NCI-H1105 (cell line): ENCODE measurements at places on chromosomes 16 and 17.

DNA sequence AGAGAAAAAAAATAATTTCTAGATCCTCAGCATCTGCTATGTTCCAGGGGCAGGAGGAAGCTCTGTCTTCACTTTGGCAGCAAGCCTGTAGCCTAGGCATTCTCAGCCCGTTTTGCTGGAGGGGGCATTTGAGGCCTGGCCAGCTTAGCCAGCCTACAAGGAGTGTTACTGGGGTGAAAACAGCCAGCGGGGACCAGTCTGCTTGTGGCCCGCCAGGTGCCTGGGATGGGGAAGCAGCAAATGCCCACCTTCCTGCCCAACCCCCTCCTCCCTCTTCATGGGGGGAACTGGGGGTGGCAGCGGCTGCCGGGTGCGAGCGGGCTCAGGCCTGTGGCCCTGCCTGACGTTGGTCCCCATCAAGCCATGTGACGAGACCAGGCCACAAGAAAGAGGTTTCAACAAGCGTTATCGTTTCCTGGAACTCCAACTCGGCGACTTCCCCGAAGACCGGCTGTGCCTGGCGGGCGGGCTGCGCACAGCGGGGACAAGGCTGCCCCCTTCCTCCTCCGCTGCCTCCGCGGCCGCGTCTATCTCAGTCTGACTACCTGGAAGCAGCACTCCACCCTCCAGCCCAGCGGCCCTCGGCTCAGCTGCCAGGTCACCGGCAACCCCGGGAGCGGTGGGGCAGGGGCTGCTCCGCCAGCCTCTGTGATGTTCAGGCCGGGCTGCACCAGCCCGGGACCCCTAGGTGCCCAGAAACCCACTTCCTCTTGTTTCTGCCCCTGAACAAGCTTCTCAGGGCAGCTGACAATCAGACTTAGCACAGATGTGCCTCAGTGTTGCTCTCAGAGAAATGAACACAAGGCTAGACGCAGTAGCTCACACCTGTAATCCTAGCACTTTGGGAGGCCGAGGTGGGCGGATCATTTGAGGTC, 22.9 kb downstream of the SOCS1 start:
- no peak for DNase-seq

GRCh38 chr16:22054847-22055590, 37.3 kb upstream of the VWA3A start:
- DNase-seq = no peak

DNA sequence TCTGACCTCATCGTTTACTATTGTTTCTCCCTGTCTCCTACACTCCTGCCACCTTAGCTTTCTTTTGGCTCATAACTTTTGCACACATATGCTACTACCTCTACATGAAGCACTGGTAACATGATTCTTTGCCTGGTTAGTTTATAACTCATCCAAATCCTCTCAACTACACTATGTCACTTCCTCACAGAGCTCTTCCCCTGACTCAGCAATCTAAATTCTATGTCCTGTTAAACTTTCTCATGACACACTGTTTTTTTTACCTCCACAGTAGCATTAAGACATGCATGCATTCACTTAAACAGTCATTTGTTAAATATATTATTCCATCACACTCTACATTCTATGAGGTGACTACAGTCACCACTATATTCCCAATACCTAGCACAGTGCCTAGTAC, 19.7 kb downstream of the APPBP2 start:
- no peak for DNase-seq

DNA sequence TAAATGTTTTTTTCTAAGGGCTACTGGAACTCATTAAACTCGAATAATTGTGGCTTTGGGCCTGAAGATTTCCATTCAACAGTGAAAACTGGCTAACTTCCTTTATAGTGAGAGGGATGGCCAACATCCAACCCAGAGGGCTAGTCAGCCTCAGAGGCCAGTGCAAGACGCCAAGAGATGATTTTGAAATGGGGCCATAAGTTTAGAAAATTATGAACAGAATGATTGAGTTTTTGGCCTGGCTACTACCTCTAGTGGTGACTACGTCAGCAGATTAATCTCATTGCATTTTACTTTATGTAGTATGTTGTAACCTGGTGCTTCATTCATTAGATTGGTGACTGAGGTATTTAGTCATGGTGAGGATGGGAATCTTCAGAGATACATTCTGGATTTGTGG, 28.4 kb downstream of the HAPSTR1 start:
- no peak for DNase-seq

DNA sequence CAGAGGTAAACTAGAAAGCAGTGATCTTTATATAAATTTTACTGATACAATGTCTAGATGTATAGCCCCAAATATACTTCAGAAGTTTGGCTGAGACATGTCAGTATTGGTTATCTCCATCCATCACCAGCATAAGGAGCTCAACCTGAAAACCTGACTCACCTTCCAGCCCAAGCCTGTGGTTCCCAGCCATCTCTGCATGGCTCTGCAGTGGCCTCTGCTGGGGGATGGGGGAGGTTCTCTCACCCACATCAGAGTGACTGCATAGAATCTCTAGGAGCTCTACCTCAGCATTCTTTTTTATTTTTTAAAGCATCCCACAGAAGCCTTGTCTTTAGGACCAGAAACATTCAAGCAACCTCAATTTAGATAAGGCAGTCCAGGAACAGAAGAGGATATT, 27.3 kb downstream of the USP7 start:
- DNase-seq = no peak

DNA sequence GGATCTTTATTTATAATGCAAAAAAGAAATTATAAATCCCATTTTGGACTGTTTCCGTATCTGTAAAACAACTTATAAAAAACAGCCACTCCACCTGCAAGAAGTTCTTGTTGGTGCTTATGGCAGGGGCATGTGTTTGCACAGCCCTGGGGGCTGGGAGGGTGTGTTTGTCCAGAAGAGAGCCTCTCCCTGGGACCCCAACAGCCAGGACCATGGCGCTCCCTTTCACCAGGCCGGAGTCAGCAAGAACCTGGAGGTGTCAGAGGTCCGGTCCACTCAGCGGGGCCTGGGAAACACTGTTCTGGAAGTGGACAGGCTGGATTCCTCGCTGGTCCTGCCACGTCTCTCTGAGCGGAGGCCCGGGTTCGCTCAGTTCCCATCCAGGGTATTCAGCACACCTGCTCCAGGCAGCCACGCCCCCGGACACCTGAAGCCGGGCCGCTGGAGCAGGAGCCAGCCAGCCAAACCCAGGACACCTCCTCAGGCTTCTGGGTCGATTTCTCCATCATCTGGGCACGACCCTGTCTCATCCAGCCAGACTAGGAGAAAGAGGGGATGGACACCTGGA, 18.9 kb upstream of the GINS2 start:
- DNase-seq = no peak

- no peak for DNase-seq
Measured at GRCh38 chr17:73043686-73044581, 48.6 kb downstream of the SLC39A11 start.

- DNase-seq = peak; percentile 35
Measured at GRCh38 chr16:2532494-2533141, 1.4 kb upstream of the CEMP1 start.
